ENCODE measurements at places on chromosomes 1 and 21. TPM values are rescaled to one million over a fixed set of nuclear protein-coding genes. Genes with fewer than 3 reads are reported as not detected.

The MMP23B gene
- total RNA-seq, result 0.52 TPM

The TNFAIP8L2 gene
- not detected for total RNA-seq

The KLHDC8A gene
- total RNA-seq, result 1.1 TPM

The AKNAD1 gene
- 1.3 TPM for total RNA-seq

The CADM3 gene
- total RNA-seq, result 0.08 TPM

The TTC3 gene
- 38.8 TPM for total RNA-seq

The MX1 gene
- total RNA-seq, result 2.2 TPM
